ENCODE measurements at places on chromosomes 1 and 21. TPM values are rescaled to one million over a fixed set of nuclear protein-coding genes. Genes with fewer than 3 reads are reported as not detected.

The TTLL10 gene
- total RNA-seq, result not detected

The DPT gene
- total RNA-seq, result 154 TPM

The OR2M4 gene
- total RNA-seq, result not detected

The AMPD1 gene
- total RNA-seq, result not detected

The LAX1 gene
- 0.49 TPM for total RNA-seq

The LDLRAD2 gene
- total RNA-seq, result not detected

DNA sequence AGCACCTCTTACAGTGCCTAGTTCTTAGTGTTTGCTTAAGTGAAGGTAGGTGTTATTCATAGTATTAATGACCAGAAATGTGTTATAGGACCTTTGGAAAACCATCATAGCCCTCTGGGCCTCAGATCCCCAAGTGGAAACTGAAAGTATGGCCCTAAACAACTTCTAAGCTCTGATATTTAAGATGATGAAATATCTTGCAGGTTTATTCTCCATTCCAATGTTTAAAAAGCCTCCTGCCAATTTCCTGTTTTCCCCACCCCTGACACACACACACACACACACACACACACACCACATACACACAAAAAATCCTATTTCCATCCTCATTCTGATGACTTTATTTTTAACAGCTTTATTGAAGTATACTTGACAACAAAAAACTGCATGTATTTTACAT lies 108.2 kb downstream of the DIRAS3 start:
- no peaks in the 10 kb centered on the region for H3K27me3 ChIP-seq
- no peaks in the 10 kb centered on the region for H3K36me3 ChIP-seq
- H3K4me1 ChIP-seq, result no peaks in the 10 kb centered on the region
- no peak for DNase-seq

DNA sequence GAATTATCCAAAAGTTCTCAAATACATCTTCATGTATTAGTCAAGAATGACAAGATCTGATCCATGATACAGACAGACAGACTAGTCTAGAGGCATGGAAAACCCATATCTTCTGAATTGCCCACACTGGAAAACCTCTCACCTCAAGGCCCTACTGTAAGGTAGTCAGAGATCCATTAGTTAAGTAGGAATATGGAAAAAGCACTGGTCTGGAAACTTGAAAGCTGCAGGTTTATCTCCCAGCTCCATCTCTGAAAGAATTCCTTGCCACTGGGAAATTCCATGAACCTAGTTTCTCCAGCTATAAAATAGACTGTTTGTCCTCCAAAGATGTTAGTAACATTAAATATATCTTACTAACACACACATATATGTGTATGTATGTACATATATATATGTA lies 169.2 kb downstream of the AKT3 start:
- DNase-seq, result no peak
- H3K27ac ChIP-seq, result no peak overlapping the region
- H3K27me3 ChIP-seq, result no peaks in the 10 kb centered on the region
- no peaks in the 10 kb centered on the region for H3K36me3 ChIP-seq
- no peaks in the 10 kb centered on the region for H3K4me1 ChIP-seq
- no peak overlapping the region for H3K4me3 ChIP-seq

GRCh38 chr1:63705078-63705477 lies 68.7 kb upstream of the ROR1 start:
- no peak overlapping the region for H3K27ac ChIP-seq
- peaks cover 5% of the 10 kb centered on the region for H3K4me1 ChIP-seq
- H3K4me3 ChIP-seq, result no peak overlapping the region

- no peaks in the 10 kb centered on the region for H3K36me3 ChIP-seq
- no peak for DNase-seq
- peaks cover 24% of the 10 kb centered on the region for H3K4me1 ChIP-seq
- H3K4me3 ChIP-seq, result no peak overlapping the region
- no peak overlapping the region for H3K27ac ChIP-seq
Observed at GRCh38 chr1:56068210-56068609, 511.2 kb downstream of the PLPP3 start.
